ENCODE measurements at places on chromosomes 11 and 22.

DNA sequence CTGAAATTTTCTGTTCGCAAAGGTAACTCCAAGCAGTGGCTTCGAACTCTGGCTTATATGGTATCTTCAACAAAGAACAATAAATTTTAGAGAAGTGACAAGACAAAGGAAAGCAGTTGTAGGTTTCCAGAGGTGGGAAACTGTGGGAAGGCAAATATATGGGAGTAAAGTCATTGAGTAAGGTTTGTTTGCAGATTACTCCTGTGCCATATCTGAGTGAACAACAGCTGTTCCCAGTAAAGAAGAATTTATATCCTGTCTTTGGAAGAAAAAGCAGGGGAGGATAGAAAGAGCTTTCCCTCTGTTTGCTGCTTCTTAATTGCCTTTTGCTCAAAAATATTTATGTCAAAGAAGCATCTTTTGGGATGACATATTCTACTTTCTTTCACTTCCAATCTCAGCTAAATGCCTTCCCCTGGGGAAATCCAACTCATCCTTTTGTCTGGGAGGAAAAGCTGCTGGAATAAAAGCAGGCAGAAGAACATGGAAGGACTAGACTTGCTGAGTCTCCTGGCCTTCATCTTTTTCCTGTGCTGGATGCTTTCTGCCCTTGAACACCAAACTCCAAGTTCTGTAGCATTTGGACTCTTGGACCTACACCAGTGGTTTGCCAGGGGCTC, 10.4 kb upstream of the RCN1 start:
- no peak for DNase-seq

- DNase-seq = no peak
Observed at GRCh38 chr11:26626346-26626745, 54.3 kb upstream of the MUC15 start.

GRCh38 chr11:120548682-120549209, 37.2 kb downstream of the GRIK4 start:
- no peak for DNase-seq

- no peak for DNase-seq
Observed at GRCh38 chr11:91199866-91200265, 977.0 kb upstream of the CHORDC1 start.

DNA sequence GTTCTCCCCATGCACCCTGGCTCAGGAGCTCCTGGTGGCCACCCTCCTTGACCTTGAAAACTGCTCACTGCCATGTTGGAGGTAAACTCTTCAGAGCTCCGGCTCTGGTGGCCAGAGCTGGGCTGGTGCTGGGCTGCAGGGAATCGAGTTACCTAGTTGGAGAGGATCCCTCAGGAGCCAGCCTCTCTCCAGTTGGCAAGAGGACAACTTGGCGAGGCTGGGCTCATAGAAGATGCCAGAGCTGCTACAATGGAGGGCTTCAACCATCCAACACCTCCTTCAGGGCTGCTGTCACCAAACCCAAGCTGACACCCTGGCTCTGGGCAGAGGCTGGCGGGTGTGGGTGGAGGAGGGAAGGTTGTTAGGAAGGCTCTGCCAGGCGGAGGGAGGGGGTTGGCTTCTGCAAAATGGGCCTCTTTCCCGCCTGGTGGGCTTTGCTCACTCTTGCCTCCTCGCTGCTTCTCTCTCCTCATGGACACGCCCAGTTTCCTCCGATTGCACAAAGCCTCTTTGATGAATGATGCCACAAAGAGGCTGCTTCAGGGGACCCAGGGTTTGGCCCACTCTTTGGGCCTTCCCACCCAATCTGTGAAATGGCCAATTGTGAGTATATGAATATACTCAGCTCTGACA, 53.1 kb downstream of the THAP12 start:
- no peak for DNase-seq

DNA sequence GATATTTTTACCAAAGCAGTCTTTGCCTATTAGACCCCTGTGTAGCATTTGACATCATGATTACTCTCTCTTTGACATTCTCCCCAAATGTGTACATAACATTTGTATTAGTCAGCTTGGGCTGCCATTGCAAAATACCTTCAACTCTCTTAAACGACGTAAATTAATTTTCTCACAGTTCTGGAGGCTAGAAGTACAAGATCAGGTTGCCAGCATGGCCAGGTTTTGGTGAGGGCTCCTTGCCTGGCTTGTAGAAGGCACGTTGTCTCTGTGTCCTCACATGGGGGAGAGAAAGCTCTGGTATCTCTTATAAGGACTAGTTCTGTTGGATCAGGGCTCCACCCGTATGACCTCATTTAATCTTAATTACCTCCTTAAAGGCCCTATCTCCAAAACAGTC, 12.3 kb upstream of the DLAT start:
- DNase-seq = no peak

Data from central memory CD4-positive, alpha-beta T cell (primary cell).